ENCODE measurements at places on chromosomes 13 and 19.

- no peak for DNase-seq
Observed at GRCh38 chr19:13078897-13079541, 23.6 kb downstream of the LYL1 start.

GRCh38 chr13:52345048-52345447, 60.9 kb downstream of the THSD1 start:
- DNase-seq = peak; percentile 57

DNA sequence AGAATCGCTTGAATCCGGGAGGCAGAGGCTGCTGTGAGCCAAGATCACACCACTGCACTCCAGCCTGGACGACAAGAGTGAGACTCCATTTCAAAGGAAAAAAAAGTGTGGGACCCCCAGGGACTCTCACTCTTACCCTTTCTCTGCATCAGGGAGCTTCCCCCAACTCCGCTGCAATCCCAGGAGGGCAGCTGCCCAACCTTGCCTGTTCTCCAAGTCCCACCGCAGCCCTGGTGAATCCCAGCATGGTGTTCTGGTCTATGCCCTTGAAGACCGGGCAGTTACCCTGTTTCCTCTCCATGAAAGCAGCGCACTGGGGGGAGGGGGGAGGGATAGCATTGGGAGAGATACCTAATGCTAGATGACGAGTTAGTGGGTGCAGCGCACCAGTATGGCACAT, 35.7 kb upstream of the DPRX start:
- no peak for DNase-seq

DNA sequence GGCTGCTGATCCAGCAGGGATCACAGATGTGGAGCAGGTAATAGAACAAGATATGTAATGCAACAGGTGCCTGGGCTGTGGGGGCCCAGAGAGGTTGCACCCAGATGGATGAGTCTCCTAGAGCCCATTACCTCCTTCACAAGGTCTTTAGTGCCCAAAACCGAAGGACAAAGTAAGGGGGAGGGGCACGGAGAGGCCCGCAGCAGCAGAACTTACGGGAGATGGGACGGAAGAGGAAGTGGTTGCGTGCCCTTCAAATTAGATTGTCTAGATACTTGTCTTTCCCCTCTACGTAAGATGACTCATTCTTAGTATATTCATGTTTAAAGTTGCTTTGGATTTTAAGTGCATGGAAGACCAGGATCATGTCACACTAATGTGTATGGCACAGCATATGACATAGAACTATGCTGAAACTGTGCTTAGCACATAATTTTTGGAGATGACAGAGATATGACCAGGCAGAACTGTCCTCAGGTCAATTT, 5.7 kb upstream of the MRPS31 start:
- DNase-seq = peak; percentile 40

GRCh38 chr13:104779311-104779993, 1713.2 kb upstream of the SLC10A2 start:
- peak; percentile 39 for DNase-seq

GRCh38 chr19:31185261-31185660, 164.0 kb downstream of the TSHZ3 start:
- peak; percentile 7 for DNase-seq

GRCh38 chr13:113630804-113631203, 27.2 kb downstream of the ATP4B start:
- no peak for DNase-seq

- no peak for DNase-seq
Observed at GRCh38 chr19:8044018-8044417, 8.5 kb upstream of the CCL25 start.

- DNase-seq = no peak
Observed at GRCh38 chr19:4541114-4541805, 1.4 kb upstream of the LRG1 start.

DNA sequence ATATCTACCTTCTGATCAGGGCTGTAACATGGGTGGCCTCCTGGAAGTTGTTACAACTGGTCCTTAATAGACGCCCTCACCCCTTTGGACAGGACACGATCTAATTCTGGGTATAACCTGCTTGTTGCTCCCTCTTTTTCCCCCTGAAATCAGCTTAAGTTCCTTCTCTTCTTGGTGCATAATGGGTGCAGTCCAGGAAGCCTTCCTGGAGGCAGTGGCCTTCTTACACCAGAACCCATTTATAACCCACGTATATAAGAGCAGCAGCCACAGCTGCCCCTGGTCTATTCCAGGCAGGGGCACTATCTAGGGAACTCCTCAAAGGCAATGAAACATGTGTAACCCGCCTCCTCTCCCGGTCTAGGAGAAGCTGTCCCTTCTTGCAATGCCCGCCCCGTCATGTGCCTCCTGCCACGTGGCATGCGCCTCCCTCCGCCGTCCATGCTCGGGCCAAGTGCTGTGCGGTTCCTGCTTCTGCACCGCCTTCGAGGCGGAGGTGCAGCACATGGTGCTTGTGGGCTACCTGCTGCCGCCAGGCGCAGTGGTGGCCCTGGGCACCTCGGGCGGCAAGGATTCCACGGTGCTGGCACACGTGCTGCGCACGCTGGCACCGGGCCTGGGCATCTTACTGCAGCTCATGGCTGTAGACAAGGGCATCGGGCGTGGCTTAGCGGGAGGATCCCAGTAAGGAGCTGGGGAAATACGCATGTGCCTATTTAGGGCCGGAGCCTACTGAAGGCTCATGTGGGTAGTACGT, 27.3 kb downstream of the ZNF175 start:
- DNase-seq = no peak

GRCh38 chr19:30358821-30359580, 13.2 kb upstream of the ZNF536 start:
- DNase-seq = no peak

GRCh38 chr19:57363688-57364181, 384 bp downstream of the TRAPPC2B start:
- DNase-seq = peak; percentile 21

DNA sequence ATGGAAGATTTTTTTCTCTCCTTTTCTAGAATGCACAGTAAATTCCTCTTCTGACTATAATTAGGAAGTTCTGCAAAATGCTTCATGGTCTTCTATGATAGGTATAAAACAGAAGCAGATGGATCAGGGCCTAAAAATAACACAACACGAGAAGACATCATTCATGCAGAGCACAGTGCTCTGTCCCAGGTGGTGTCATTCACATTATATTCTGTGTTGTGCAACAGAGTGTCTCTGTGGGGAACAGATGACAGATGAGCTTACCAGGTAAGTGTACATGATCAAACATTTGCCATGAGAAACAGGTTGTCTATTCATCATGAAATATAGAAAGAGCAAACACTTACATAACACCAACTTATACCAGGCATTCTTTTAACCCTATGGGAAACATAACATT, 288.3 kb downstream of the KCTD12 start:
- no peak for DNase-seq

DNA sequence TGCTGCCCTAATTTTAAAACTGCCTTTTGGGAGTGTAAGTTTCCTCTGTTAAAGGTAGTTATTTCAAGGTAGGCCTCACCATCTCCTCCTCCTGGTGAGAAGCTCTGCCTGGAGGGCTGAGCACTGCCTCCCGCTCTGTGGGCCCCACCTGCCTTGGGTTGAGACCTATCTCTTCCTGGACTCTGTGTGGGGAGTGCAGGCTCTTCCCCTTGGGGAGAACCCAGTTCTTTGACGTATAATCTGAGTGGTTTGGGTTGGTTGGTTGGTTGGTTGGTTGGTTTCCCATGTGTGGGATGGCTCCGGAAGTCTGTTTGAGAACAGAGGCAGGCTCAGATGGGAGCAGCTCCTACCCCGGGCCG, 39.1 kb downstream of the ACTN4 start:
- no peak for DNase-seq

- no peak for DNase-seq
Observed at GRCh38 chr13:42211704-42212464, 60.1 kb upstream of the AKAP11 start.

GRCh38 chr19:12244370-12244769, 50.3 kb downstream of the ZNF44 start:
- no peak for DNase-seq

DNA sequence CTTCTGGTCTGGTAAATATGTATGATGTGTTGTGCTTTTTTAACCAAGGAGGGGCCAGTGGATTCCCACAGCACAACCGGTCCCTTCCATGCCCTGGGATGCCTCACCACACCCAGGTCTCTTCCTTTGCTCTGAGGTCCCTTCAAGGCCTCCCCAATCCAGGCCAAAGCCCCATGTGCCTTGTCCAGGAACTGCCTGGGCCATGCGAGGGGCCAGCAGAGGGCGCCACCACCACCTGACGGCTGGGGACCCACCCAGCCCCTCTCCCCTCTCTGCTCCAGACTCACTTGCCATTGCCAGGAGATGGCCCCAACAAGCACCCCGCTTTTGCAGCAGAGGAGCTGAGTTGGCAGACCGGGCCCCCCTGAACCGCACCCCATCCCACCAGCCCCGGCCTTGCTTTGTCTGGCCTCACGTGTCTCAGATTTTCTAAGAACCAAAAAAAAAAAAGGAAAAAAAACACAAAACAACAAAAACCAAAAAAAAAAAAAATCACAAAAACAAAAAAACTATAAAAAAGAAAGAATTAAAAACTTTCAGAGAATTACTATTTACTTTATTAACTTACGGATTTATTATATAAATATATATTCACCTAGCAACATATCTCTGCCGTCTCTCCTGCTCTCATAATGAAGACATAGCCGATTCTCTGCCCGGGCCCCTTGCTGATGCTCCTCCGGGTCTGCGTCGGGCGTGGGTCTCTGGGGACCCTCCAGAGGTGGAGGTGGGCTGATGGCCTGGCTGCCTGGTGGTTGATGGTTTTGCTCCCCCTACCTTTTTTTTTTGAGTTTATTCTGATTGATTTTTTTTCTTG, 14.4 kb downstream of the CAPN12 start:
- DNase-seq = peak; percentile 57

GRCh38 chr19:21677696-21678418, 89.5 kb downstream of the ZNF100 start:
- DNase-seq = no peak

DNA sequence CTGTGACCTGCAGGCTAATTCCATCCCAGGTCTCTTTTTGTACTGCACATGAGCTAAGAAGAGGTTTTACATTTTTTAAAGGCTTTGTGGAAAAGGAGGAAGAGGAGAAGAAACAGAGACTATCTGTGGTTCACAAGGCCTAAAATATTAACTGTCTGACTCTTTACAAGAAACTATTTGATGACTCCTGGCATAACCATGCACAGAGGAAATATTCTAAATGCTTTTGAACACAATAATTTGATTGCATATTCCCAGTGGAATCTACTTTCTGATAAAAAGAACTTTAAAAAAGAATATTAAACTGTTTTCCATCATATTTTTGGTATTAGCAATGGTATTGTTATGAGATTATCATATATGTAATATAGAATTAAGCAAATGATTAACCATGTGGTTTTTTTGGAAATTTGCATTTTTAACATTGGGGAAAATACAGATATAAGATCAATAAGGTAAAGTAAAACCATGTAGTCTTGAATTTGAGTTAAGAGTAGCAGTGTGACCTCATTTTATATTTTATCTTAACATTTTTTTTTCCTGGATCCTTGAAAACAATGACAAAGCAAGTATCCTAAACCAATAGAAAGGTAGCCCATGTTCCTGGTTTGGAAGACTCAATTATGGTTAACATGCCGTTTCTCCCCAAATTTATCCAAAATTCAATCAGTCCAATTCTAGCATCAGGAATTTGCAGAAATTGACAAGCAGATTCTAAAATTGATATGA, 251.0 kb downstream of the UQCRFS1 start:
- peak; percentile 76 for DNase-seq

DNA sequence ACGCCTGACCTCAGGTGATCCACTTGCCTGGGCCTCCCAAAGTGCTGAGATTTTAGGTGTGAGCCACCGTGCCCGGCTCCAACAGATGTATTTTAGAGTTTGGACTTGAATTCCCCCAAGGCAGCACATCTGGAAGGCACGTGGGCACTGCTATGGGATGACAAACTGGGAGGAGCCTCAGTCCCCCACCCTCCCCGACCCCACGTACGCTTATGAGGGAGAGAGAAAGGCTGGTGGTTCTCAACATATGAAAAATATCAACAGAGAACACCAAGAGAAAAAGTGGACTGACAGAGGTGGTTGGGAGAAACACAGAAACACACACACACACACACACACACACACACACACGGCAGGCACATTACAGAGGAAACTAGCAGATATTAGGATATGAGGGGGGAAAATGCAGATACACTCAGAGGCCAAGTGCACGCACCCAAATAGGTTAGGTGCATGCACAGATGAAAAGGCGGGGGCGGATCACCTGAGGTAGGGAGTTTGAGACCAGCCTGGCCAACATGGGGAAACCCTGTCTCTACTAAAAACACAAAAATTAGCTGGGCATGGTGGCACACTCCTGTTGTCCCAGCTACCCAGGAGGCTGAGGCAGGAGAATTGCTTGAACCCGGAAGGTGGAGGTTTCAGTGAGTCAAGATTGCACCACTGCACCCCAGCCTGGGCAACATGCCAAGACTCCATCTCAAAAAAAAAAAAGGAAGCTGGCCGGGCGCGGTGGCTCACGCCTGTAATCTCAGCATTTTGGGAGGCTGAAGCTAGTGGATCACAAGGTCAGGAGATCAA, 3.2 kb downstream of the STX10 start:
- peak; percentile 67 for DNase-seq

DNA sequence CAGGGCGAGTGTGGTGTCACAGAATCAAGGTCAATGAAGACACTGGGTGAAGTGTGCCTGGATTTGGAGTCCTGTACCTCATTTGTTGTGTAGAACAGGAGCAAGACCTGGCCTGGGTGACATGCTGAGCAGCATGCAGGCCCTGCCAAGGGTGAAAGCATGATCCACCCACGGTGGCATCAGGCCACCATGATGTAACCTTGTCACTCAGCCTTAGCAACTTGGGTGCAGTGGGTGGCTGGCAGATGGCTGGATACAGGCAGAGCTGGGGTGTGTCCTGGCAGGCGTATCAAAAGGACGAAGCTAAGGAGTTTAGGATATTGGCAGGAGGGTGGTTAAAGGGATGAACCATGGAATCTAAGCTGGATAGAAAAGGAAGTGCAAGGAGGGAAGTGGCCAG, 10.3 kb downstream of the THSD1 start:
- DNase-seq = no peak

DNA sequence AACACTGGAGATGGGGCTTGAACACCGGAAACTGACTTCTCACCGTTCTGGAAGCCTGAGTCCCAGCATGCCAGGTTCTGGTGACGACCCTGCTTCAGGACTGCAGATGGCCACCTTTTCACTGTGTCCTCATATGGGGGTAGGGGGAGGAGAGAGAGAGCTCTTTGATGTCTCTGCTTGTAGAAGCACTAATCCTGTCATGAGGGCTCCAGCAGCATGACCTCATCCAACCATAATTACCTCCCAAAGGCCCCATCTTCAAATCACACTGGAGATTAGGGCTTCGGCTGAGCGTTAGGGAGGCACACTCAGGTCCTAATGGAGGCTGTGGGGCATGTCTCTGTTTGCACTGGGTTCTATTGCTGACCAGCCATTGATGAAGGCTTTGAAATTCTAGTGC, 255.3 kb downstream of the TEX29 start:
- no peak for DNase-seq

GRCh38 chr13:36789061-36789460, 30.0 kb upstream of the RFXAP start:
- DNase-seq = no peak
